ENCODE measurements at places on chromosomes 7 and 10.

GRCh38 chr10:124231168-124232155 lies 138.1 kb upstream of the CHST15 start:
- no peak overlapping the region for H3K27ac ChIP-seq
- DNase-seq: peak; percentile 51
- no peak overlapping the region for H3K4me3 ChIP-seq
- H3K36me3 ChIP-seq: no peaks in the 10 kb centered on the region

DNA sequence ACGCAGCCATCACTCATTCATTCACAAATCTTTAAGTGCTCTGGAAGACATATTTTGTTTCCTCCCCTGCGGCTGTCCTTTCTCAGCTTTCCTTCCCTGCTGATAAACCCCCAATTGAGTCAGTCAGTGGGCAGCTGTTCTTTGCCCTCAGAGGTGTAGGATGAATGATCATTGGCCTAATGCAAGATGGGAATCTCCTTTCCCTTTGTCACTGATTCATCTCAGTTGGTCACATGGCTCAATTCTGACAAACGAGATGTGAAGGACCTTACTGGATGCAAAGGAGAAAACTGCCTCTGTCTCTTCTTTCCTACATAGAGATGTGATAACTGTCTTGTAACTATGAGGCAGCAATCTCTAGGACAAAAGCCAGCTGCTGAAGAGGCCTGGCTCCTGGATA lies 44.6 kb downstream of the COL28A1 start:
- DNase-seq: no peak
- H3K4me1 ChIP-seq: no peaks in the 10 kb centered on the region
- no peak overlapping the region for H3K27ac ChIP-seq
- no peaks in the 10 kb centered on the region for H3K36me3 ChIP-seq

DNA sequence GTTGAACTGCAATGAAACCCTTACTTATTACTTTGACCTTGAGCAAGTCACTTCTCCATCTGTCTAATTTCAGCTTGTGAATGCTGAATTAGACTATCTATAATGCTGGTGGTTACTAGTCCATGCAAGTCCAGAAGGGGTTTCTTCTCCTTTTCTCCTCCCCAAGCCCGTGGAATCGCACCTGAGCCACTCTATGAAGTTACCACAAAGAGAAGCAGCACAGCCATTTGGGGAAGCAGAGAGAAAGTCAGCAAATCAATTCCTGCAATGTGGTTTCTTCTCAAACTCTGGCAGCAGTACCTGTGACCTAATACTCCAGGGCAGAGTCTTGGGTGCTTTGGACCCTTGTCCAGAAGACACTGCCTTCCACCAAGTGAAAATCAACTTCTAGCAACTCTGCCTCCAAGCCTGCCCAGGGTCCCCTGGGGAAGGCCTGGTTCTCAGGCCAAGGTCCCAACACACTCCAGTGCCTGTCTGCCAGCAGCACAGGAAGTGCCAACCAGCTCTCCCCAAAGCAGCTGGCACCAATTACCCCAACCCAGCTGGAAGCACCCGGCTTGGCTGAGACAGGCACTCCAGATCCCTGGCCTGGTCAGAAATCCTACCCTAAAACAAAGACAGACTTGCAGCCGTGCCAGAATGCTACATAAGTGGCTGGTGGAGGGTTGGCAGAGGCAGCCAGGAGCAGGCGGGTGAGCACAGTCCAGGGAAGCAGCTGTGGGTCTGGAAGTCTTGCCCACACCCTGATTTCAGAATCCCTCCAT lies 200.3 kb downstream of the LSM5 start:
- H3K4me1 ChIP-seq: no peaks in the 10 kb centered on the region
- H3K36me3 ChIP-seq: no peaks in the 10 kb centered on the region
- H3K27ac ChIP-seq: no peak overlapping the region
- DNase-seq: no peak

- DNase-seq: peak; percentile 89
- H3K27me3 ChIP-seq: no peaks in the 10 kb centered on the region
- H3K36me3 ChIP-seq: no peaks in the 10 kb centered on the region
- peaks cover 23% of the 10 kb centered on the region for H3K4me1 ChIP-seq
Observed at GRCh38 chr10:68600041-68600778, 40.1 kb downstream of the TET1 start.

GRCh38 chr10:58409956-58410610 lies 24.9 kb downstream of the TFAM start:
- H3K4me3 ChIP-seq: no peak overlapping the region
- no peaks in the 10 kb centered on the region for H3K4me1 ChIP-seq
- no peaks in the 10 kb centered on the region for H3K36me3 ChIP-seq
- H3K27ac ChIP-seq: no peak overlapping the region
- DNase-seq: no peak

DNA sequence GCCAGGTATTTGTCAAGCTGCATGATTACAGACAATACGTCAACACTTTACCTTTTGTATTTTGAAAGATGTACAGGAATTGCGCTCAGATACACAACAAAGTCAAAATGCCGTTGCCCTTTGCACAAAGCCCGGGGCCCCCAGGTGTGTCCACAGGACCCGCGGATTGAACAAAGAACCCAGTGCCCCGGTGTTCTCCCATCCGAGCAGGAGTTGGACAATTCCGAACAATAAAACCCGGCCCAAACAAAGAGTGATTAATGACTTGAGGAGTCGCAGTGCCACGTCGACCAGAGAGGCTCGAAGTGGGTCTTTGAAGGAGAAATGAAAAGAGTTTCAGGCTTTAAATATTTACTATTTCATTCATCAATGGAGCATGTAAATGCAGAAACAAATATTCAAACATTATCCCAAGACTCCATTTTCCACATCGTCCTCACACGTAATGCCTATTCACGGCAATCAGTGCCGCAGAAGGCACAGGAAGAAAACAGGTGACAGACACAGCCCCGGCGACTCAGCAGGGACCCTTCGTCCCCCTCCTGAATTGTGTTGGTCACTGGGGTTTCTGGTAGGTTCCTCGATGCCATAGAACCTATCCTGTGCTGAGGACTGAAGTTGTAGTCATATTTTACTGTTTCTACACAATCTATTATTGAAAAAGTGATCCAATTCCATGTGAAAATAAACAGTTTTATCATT lies 70.9 kb upstream of the MGMT start:
- no peaks in the 10 kb centered on the region for H3K27me3 ChIP-seq
- DNase-seq: no peak
- no peaks in the 10 kb centered on the region for H3K36me3 ChIP-seq
- H3K4me3 ChIP-seq: no peak overlapping the region
- no peak overlapping the region for H3K27ac ChIP-seq

DNA sequence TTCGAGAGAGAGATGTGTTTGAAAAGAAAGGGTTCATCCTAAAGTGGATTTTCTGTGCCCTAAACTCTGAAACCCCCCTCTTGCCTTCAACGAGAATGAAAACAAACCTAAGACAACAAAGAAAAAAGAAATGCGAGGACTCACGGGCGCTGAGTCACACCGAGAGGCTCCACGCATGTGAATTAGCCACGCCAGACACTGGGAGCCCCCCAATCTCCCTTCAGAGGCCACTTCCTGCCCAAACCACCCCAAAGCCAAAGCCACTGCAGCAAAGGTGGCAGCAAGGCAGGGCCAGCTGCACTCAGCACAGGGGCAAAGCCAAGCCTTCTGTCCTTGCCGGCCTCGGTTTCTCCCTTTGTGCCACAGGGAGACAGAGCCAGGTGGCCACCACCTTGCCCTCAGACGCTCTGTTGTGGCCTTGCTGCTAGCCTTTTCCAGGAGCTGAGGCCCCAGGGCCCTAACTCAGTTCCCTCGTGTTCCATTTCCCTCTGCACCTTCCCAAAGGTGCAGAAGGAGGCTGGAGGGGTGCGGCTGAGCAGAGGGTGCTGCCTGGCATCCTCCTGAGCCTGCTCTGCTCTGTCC lies 93.3 kb downstream of the FAM53B start:
- H3K36me3 ChIP-seq: no peaks in the 10 kb centered on the region
- DNase-seq: no peak
- no peaks in the 10 kb centered on the region for H3K27me3 ChIP-seq
- no peak overlapping the region for H3K27ac ChIP-seq
- H3K4me1 ChIP-seq: peaks cover 26% of the 10 kb centered on the region

- H3K4me1 ChIP-seq: peaks cover 2% of the 10 kb centered on the region
- no peak for DNase-seq
- H3K27ac ChIP-seq: no peak overlapping the region
- H3K4me3 ChIP-seq: no peak overlapping the region
- H3K27me3 ChIP-seq: peaks cover 26% of the 10 kb centered on the region
- H3K36me3 ChIP-seq: no peaks in the 10 kb centered on the region
Observed at GRCh38 chr10:11869219-11869618, 46.1 kb downstream of the PROSER2 start.

DNA sequence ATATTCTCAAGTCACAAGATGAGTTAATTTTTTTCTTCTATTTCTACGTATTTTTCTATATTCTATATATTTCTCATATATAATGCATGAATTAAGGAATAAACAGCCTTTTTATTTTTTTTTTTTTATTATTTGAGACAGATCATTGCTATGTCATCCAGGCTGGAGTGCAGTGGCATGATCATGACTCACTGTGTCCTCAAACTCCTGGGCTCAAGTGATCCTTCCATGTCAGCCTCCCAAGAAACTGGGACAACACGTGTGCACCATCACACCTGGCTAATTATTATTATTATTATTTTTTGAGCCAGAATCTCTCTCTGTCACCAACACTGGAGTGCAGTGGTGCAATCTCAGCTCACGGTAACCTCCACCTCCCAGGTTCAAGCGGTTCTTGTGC lies 1.5 kb downstream of the CLDN12 start:
- H3K36me3 ChIP-seq: no peaks in the 10 kb centered on the region
- H3K27ac ChIP-seq: no peak overlapping the region
- H3K4me1 ChIP-seq: no peaks in the 10 kb centered on the region
- no peak overlapping the region for H3K4me3 ChIP-seq
- no peaks in the 10 kb centered on the region for H3K27me3 ChIP-seq
- DNase-seq: no peak

DNA sequence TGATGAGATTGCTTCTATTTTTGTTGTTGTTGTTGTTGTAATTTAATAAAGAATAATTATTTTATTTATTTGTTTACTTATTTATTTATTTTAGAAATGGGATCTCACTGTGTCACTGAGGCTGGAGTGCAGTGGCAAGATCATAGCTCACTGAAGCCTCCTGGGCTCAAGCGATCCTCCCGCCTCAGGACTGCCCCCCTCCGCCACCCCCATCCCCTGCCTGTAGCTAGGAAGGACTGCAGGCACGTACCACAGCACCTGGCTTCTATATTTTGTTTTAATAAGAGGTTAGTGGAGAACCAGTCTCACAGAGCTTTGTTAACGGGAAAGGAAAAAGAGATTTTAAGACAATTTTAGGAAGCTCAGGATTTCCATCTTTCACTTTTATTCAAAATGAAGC lies 19.5 kb upstream of the SMC3 start:
- H3K27ac ChIP-seq: no peak overlapping the region
- H3K4me3 ChIP-seq: no peak overlapping the region
- peaks cover 4% of the 10 kb centered on the region for H3K4me1 ChIP-seq
- no peak for DNase-seq
- no peaks in the 10 kb centered on the region for H3K36me3 ChIP-seq
- no peaks in the 10 kb centered on the region for H3K27me3 ChIP-seq

- no peaks in the 10 kb centered on the region for H3K27me3 ChIP-seq
- no peaks in the 10 kb centered on the region for H3K36me3 ChIP-seq
- peaks cover 35% of the 10 kb centered on the region for H3K4me1 ChIP-seq
- no peak overlapping the region for H3K4me3 ChIP-seq
- no peak overlapping the region for H3K27ac ChIP-seq
Observed at GRCh38 chr7:7188091-7188490, 5.7 kb downstream of the C1GALT1 start.

GRCh38 chr7:69596723-69597277 lies 1.5 kb upstream of the AUTS2 start:
- no peak for DNase-seq
- H3K36me3 ChIP-seq: no peaks in the 10 kb centered on the region
- no peak overlapping the region for H3K4me3 ChIP-seq
- no peak overlapping the region for H3K27ac ChIP-seq
- no peaks in the 10 kb centered on the region for H3K4me1 ChIP-seq
- no peaks in the 10 kb centered on the region for H3K27me3 ChIP-seq

GRCh38 chr7:129123510-129123857 lies 21.0 kb upstream of the TSPAN33 start:
- peak overlapping the region; percentile 38 for H3K4me3 ChIP-seq

- H3K4me1 ChIP-seq: no peaks in the 10 kb centered on the region
- DNase-seq: peak; percentile 8
- no peak overlapping the region for H3K27ac ChIP-seq
- H3K4me3 ChIP-seq: no peak overlapping the region
- no peaks in the 10 kb centered on the region for H3K36me3 ChIP-seq
Observed at GRCh38 chr7:156080596-156080995, 268.3 kb upstream of the SHH start.

DNA sequence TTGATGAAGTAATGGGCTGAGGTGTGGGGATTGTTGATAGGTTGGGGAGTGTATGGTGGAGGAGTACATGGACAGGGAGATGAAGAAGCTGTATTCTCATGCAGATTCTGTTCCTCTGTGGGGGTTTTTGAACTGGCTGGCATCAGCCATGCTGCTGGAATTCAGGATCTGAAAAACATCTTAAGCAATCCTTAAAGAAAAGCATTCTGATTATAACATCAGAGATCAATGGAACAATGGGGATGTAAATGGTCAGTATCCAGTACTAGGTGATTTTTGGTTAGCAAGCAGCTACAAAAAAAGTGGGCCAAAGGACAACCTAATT lies 247.5 kb upstream of the GALNT17 start:
- no peak overlapping the region for H3K27ac ChIP-seq
- no peaks in the 10 kb centered on the region for H3K27me3 ChIP-seq
- H3K4me3 ChIP-seq: no peak overlapping the region
